Activated naive CD4-positive, alpha-beta T cell treated with anti-CD3 and anti-CD28 coated beads for 36 hours (primary cell): ENCODE measurements at places on chromosomes 7 and 10.

- no peak for DNase-seq
These were observed 692.0 kb upstream of the IGFBP3 start for GRCh38 chr7:46613116-46613515.

GRCh38 chr10:65798133-65798532, 1127.7 kb upstream of the LRRTM3 start:
- no peak for DNase-seq

- no peak for DNase-seq
These were observed 199.8 kb downstream of the JCAD start for GRCh38 chr10:29859521-29860130.

DNA sequence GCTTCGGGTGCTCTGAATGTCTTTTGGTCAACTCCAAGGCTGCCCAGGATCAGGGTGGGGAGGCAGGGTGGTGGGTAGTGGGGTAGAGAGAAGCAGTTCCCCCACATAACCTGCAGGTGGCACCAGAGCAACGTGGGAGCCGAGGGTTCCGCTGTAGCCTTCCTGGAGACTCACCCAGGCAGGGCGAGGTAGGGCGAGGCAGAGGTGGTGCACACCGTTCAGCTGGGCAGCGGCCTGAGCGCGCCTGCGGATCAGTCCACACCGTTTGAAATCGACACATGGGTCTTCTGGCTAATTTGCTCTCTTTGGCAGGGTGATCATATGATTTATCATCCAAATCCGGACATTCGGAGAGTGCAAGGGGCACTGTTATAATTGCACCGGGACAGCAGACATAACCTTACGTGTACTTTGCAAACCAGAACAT, 41.4 kb upstream of the MAP3K8 start:
- DNase-seq, result peak; percentile 82

GRCh38 chr7:11742496-11742895, 89.5 kb downstream of the THSD7A start:
- DNase-seq, result no peak

GRCh38 chr7:47455872-47456185, 126.1 kb downstream of the TNS3 start:
- DNase-seq, result no peak

- no peak for DNase-seq
These were observed 79.7 kb upstream of the BMPER start for GRCh38 chr7:33825644-33826043.

DNA sequence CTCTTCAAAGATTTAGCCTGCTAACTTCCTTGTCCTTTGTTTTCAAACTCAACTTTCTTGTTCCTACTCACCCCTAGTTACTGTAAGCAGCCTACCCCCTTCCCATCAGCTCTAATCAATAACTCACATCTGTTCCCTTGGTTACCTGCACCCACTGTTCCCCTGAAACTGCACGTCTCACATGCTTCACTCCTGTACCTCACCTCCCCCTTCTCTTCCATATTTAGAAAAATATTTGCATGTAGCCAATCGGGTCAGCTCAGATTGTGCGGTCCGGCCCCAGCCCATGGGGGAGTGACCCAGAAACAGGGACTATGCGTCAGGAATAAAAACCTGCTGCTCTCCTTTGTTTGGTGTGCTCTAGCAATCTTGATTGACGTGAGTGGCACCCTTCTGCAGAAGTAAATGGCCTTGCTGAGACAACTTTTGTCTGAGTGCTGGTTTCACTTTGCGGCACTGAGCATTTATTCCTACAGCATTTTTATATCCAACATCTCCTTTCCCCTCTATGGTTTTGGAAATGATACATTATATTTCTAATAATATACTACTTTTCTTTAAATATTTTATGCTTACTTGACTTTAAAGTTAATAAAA, 21.1 kb upstream of the FAM221A start:
- no peak for DNase-seq

- DNase-seq, result no peak
These were observed 110.3 kb downstream of the RNF133 start for GRCh38 chr7:122588621-122589020.

GRCh38 chr10:3455385-3456334, 283.1 kb upstream of the PITRM1 start:
- DNase-seq, result peak; percentile 59
